Ascending aorta (tissue), 2 donors: ENCODE measurements at places on chromosomes 2 and 18.

- peak; percentile 72 for DNase-seq
Observed at GRCh38 chr18:75211953-75212750, 1.6 kb downstream of the TSHZ1 start.

DNA sequence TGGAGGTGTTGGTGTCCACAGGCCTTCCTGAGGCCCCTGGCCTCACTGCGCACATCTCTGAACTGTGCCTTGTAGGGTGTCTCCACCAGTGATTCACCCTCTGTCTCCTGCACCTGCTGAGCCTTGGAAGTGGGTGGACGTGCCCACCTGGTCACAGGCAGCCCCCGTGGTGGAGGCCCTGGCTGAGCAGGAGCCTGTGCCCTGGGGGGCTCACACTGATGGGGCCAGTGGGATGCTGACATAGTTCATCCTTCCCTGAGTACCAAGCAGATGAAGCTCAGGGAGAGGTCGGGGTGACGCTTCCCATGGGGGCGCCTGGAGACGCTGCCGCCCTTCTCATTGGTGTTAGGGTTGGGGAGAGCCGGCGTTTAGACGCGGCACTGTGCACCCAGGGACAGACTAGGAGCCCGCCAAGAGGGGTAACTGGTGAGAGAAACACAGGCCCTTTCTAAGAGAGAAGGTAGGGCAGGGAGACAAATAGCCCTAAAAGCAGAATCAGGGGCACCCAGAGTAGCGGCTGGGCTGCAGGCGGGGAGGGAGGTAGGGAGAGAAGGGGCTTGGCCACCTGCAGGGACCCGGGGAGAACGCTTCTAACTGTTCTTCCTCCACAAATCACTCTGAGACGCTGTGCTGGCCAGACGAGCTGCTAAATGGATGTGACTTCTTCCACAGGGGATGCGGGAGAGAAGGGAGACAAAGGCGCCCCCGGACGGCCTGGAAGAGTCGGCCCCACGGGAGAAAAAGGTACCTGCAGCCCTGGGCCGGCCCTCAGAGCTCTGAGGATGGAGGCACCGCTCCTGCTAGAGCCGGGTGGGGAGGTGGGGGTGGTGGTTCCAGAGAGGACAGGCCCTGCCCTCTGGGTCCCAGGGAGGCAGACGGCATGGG lies 18.0 kb downstream of the COLEC11 start:
- peak; percentile 55 for DNase-seq

- DNase-seq, result no peak
Observed at GRCh38 chr2:236879416-236879963, 206.2 kb upstream of the COPS8 start.

- DNase-seq, result no peak
Observed at GRCh38 chr2:44707945-44708660, 233.4 kb upstream of the SIX3 start.

- DNase-seq, result no peak
Observed at GRCh38 chr2:229230256-229230655, 40.8 kb downstream of the PID1 start.

GRCh38 chr2:141506135-141506534 lies 624.7 kb downstream of the LRP1B start:
- no peak for DNase-seq

GRCh38 chr2:72214429-72215143 lies 66.9 kb upstream of the CYP26B1 start:
- no peak for DNase-seq

DNA sequence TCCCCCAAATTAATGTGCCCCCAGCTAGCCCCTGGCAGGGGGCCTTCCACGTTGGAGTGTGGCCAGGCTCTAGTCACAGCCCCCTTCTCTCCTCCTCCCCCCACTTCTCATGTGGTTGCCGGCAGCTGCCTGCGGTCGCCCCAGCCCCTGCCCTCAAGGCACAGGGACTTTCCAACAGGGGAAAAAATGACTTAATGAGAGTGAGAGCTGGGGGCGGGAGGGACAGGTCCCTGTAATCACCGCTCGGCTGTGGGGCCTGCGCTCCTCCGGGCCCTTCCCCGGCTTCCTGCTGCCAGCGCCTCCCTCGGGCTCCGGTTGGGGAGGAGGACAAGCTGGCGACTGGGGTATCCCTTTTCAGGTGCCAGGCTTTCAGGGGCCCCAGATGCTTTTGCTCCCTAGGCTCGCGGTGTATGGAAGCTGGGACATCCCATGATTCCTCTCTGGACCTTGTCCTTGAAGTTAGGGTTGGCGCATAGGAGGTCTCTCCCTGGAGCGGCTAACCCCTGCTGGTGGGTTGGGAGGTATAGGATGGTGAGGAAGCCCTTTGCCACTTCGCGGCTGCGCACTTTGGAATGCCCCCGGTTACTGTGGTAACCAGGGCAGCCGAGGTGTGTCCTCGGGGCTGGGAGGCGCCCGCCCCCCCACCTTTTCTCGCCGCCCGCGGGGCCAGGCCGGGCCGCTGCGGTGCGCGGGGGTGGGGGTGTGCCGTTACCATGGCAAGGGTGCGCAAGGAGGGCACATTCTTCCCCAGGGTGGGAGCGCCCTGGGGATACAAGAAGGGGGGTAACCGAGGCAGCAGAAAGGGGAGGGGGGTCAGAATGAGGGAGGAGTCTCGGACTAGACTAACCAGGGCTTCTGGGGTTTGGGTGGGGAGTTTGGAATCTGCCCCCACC lies 16.1 kb downstream of the WNT10A start:
- DNase-seq, result no peak

DNA sequence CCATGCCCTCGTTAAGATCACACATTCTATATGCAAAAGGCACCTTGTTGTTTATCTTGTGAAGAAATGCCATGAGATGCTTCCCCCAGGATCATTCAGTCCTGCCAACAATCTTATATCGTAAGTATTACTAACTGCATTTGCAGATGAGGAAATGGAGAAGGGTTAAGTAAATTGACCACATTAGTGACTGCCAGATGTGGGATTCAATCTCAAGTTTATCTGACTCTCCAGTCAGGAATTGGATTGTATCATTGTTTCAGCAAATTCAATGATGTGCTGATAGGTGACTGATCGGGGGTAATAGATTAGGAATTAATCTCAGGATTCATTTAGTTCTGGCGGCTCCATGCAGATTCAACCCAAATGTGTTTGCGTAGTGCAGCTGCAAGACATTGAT lies 106.2 kb downstream of the CNTNAP5 start:
- DNase-seq, result no peak

GRCh38 chr2:153347818-153348495 lies 130.6 kb downstream of the RPRM start:
- DNase-seq, result no peak

GRCh38 chr2:9002637-9003365 lies 683 bp downstream of the MBOAT2 start:
- no peak for DNase-seq
